ENCODE measurements at places on chromosomes 1 and 21.

DNA sequence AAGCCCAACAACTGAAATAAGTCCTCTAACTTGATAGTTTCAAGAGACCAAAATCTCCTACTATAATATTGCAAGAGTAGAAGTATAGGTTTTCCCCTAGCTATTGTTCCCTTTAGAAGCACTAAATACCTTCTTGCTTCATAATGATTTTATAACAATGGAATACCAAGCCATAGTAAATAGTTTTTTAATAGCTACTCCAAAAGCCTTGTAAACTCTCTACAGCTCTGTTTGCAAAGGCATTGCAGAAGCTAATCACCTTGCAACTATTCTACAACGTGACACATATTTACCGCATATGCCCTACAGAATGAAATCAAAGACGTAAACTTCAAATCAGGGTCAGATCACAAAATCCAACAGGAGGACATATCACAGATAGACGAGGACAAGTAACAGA is 451.5 kb upstream of the ZRANB2 start:
- no peak for DNase-seq

GRCh38 chr1:27521861-27522431 is 32.0 kb upstream of the WASF2 start:
- DNase-seq: peak; percentile 13

GRCh38 chr21:46556802-46557201 is 48.1 kb downstream of the S100B start:
- DNase-seq: no peak

- DNase-seq: no peak
These were observed 372.2 kb upstream of the PKN2 start for GRCh38 chr1:88311907-88312306.

GRCh38 chr1:98849969-98850636 is 154.6 kb downstream of the PLPPR5 start:
- no peak for DNase-seq

DNA sequence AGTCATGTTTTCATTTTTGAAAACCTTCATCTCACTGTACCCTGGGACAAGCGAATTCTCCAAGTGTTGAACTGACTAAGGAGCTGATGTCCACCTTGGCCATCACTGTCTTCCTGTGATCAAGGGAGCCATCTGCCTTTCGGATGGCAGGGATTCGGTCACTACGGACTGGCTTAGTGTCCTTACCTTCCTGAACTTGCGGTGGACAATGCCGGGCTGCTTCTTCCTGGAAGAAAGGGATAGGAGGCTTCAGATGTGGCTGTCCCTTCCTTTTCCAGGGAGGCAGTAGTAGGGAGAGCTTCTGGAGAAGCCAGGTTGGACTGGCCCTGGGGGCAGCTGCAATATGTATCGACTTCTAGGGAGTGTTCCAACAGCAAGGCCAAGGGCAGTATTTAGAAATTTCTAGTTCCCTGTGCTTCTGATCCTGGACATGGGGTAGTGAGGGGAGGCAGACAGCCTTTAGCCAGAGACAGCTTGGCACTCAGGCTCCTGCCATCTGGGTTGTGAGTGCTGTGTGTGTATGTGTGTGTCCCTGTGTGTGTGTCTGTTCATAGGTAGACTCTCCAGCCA is 114.6 kb downstream of the IER5 start:
- DNase-seq: no peak

DNA sequence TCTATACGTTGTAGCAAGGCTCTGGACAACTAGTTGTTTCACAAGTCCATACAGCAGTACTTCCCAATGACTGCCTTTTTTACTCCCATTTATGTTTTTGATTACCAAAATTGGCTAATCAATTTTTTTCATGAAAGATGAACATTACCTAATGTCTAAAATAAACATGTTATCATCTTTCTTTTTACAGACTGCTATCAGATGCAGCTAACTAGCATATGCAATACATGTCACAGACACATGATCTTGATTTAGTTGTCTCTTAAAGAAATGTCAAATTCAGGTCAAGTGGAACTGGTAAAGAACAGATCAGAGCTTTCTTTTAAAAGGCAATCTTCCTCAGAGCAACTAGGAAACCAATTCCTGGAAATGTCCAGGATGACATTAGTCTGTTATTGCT is 630 bp upstream of the DBT start:
- no peak for DNase-seq
